AG04449 (cell line): ENCODE measurements at places on chromosomes 13 and 19.

DNA sequence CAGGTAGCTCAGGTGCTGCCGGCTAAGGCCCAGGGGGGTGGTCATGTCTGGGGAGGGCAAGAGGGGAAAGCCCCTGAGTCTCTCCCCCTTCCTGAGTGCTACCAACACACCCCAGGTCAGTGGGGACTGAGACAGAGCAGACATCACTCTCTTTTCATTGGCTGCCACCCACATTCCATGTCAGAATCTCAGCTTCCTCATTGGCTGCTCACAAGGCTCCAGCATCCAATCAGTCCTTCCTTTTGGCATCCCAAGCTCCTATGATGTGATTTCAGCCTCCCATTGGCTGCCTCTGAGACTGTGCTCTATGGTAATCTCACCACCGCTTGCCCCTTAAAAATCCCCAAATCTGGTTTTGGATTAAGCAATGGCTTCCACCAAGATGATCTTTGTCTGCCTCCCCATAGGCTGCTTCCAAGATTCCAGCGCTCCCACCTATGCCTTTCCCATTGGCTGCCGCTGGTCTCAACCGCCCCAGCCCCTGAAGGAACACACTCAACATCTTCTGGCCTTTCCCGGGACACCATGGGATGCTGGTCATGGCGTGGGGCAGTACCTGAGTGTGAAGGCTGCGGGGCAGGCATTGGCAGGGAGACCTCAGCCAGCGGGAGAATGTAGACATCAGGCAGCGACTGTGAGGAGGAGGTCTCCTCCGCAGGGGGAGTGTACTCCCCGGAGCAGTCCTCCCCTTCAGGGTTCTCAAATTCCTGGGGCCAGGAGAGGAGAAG, 2.0 kb downstream of the LMTK3 start:
- no peak for DNase-seq

DNA sequence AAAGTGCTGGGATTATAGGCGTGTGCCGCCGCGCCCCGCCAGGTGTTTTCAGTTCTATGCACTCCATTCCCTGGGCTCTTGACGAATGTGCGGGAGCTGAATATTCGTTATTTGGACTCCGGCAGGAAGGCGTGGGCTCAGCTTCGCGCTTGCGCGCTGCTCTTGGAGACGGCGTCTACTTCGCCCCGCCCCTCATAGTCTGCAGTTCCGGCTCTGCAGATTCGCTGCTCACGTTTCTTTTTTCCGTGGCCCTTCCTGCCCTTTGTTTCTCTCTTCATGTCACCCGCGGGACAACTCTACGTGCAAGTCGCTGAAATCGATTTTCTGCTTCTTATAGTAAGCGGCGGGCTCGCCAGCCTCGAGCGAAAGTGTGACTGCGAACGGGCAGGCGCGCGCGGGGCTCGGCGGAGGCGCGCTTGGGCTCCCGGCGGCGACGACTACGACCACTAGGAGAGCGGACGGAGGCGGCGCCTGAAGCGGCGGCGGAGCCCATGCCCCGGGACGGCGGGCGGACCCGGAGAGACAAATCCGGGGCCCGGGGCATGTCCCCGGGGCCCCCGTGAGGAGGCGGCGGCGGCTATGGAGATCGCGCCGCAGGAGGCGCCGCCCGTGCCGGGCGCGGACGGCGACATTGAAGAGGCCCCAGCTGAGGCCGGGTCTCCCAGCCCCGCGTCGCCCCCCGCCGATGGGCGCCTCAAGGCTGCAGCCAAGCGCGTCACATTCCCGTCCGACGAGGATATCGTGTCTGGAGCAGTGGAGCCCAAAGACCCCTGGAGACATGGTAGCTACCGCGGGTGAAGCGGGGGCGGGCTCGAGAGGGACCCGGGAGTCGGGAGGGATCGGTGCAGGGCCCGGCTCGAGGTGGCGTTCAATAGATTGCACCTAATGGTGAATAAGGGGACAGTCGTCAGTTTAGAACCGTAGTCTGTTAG, at the start of gene PPP1R37:
TSS of gene PPP1R37 (plus strand) at position 433 of the 932 bp plus-strand sequence. CDS start at position 580, 147 bp downstream.
- peak; percentile 69 for DNase-seq

DNA sequence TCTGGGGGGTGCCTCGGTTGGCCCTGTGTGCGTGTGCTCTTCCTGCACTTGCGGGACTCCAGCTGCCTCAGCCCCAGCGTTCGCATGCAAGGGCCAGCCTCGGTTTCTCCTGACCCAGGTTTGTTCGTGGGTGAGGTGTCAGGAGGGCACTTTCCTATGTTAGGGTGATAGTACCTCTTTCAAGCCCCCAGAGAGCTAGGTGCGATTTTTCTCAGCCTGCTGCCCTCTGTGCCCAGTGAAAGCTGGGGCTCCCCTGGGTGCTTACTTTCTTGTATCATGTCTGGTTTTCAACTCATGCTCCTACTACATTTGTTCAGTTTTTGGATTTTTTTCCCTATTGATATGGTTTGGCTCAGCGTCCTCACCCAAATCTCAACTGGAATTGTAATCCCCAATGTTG, 289.2 kb downstream of the TEX29 start:
- DNase-seq = no peak

DNA sequence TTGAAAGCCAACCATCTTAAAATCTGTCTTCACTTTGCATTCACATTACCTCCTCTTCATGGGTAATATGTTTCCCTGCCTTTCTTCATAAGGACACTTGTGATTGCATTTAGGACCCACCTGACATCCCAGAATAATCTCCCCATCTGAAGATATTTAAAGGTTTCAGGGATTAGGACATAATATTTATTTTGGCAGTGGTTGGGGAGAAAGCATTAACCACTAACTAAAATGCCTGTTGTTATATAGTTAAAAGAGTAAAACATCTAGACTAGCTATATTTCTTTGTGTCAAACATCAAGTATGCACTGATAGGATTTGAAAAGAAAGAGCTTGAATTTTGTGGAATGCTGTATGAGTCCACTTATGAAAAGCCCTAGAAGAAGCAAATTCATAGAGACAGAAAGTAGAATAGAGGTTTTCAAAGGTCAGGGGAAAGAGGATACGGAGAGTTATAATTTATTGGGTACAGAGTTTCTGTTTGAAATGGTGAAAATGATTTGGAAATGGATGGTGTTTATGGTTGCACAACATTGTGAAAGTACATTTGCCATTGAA, 457.7 kb upstream of the SPRY2 start:
- no peak for DNase-seq

DNA sequence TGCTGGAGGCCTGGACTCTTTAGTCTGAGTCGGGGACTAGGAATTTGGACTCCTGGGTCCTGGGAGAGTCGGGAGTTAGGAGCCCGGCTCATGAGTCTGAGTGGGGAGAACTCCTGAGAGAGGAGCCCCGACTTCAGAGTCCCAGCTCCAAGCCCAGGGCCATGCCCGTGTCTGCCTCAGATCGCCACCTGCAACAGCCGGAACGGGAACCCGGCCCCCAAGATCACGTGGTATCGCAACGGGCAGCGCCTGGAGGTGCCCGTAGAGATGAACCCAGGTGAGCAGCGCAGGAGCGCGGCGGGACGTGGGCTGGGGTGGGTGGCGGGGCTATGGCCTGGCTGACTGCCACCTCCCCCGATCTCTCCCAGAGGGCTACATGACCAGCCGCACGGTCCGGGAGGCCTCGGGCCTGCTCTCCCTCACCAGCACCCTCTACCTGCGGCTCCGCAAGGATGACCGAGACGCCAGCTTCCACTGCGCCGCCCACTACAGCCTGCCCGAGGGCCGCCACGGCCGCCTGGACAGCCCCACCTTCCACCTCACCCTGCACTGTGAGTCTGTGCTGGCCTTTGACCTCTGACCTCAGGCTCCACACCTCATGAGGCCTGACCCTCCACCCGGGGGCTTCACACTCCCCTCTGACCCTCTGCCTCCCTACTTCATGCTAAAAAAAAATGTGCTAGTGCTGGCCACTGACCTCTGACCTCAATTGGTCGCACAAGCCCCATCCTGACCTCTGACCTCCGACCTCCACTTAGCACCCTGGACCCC, 4.4 kb downstream of the BCAM start:
- DNase-seq = no peak

DNA sequence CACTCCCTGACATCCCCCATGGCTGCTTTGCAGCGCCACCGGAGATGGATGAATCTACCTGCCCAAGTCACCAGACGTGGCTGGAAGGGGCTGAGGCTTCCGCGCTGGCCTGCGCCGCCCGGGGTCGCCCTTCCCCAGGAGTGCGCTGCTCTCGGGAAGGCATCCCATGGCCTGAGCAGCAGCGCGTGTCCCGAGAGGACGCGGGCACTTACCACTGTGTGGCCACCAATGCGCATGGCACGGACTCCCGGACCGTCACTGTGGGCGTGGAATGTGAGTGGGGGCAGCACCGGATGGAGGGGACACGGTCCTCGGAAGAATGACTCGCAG, 4.6 kb downstream of the ICAM5 start:
- DNase-seq = no peak

- no peak for DNase-seq
These were observed 12.6 kb upstream of the URAD start for GRCh38 chr13:28001049-28001448.

- DNase-seq = no peak
These were observed 6.0 kb downstream of the ZNF865 start for GRCh38 chr19:55611300-55611982.

- no peak for DNase-seq
These were observed 34.1 kb upstream of the WDFY2 start for GRCh38 chr13:51550151-51550550.

DNA sequence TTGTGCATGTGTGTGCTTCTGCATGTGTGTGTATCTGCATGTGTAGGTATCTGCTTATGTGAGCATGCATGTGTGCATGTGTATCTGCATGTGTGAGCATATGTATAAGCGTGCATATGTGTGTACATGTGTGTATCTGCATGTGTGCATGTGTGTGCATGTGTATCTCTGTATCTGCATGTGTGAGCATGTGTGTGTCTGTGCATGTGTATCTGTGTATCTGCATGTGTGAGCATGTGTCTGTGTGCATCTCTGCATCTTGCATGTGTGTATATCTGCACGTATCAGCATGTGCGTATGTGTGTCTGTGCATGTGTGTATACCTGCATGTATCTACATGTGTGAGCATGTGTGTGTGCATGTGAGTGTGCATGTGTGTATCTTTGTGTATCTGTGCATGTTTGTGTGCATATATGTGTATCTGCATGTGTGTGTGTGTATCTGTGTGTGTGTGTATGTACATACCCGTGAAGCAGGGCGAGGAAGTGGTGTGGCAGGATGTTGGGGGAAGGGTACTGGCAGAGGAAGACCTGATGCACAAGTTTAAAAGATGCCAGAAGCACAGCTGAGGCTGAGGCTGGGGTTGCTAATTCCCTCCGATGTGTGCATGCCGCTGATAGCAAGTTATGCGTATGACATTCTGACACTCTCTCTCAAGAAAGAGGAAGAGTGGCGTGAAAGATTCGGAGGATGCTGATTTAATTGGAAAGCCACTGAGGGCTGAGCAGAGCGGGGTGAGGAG, 64.2 kb downstream of the TEX29 start:
- DNase-seq = no peak

DNA sequence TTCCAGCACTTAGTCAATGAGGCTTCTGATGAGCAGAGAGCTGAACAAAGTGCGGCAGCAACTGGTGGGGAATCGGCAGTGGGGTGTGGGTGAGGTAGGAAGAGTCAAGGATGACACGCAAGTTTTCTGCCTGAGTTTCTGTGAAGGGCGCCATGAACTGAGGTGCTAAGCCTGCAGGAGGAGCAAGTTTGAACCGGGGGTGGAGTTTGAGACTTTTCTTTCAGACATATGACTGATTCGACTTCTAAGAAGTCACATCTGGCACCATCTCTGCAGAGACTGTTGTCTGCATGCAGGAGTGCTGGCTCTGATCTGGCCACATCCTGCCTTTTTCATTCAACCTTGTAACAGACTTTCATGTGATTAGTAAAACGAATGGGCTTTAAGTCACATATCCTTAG, 14.8 kb upstream of the GPI start:
- no peak for DNase-seq

DNA sequence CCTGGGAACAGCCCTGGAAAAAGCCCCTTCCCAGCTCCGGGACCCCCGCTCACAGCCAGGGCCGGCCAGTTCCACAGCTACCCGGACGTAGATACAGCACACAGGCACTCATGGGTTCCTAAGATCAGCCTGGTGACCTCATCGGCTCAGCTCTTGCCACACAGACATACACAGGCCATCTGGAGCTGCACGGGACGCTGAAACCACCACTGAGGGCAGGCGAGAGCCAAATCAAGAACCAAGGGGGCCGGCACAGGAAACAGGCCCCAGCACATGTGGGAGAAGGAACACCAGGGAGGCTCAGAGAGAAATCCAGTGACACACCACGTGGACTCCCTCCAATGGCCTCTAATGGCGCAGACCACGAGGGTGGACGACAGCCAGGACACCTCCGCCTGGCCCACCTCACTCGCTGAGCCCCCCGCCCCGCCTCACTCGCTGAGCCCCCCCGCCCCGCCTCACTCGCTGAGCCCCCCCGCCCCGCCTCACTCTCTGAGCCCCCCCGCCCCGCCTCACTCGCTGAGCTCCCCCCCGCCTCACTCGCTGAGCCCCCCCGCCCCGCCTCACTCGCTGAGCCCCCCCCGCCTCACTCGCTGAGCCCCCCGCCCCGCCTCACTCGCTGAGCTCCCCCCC, 69.7 kb upstream of the C13orf46 start:
- DNase-seq = no peak
